ENCODE measurements at places on chromosomes 1 and 21.

- DNase-seq: no peak
These were observed 40.2 kb downstream of the ATP1B1 start for GRCh38 chr1:169146576-169147214.

DNA sequence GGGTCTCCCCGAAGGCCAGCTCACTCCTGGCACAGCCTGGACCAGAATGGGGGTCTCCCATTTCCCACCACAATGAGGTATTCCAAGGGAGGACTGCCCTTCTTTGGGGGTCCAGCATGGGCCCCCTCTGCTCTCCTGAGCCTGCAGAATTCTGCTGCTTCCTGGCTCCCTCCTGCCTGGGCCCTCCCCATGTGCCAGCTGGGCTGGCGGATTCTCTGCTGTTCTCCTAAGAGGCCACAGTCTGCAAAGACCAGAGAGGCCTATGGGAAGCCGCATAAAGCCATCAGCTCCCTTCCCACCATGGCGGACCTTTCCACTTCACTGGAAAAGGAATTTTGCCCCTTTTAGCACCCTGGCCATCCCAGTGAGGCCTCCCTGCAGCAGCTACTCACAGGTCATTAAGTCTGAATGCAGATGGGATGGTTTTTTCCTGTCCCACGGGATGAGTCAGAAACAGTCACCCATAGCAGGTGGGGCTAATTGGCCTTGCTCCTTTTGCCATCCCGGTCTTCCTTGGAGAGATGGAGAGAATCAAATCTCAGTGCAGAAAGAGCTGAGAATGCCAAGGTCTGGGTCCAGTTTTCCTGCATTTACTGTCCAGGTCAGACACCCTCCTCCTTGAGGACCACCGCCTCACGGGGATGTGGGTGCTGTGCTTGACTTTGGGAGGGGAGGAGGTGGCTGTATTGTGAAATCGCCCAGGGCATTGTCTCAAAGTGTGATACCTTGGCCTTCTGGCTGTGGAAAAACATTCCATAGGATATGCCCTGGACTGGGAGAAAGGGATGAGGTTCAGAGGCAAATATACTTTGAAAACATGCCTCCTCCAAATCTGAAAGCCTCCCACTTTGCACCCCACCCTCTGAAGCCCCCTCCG is 23.2 kb downstream of the MYBPH start:
- no peak for DNase-seq

DNA sequence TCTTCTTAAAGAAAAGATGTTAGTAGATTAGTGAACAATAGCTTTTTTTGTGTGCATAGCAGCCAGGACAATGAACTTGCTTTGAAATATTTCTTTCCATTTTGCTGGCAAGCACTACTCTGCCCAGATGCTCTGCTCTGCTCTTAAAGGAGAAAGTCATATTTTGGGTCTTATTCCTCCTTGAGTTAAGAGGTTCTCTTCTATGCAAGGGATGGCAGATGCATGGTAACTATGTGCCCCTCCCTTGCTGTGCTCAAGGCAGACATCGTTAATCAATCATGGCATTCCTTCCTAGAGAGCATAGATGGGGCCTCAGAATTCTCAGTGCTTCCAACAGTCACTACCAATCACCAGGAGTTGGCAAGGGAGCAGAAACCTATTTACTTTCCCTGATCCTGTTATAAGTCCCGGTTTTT is 27.6 kb downstream of the NIPAL3 start:
- DNase-seq: no peak

DNA sequence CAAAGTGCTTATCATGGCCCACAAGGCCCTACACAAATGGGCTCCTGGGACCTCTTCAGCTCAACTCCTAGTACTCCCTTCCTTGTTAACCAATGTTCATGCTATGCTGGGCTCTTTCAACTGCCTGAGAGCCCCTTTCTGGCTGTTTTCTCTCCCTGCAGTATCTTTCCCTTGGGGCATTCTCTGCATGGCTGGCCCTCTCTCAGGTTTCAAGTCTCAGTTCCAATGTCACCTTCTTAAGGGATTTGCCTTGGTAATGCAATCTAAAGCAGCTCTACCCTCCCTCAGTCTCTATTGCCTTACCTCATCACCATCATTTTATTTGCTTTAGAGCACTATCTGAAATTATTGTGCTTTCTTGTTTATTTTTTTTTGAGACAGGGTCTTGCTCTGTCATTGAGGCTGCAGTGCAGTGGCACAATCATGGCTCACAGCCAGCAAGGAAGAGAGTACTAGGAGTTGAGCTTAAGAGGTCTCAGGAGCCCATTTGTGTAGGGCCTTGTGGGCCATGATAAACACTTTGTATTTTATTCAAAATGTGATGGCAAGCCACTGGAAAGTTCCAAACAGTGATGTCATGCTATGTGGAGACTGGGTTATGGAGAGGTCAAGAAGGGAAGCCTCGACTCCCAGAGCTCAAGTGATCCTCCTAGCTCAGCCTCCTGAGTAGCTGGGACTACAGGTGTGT is 63.4 kb upstream of the SRSF10 start:
- DNase-seq: no peak

GRCh38 chr1:97382206-97382605 is 538.6 kb downstream of the DPYD start:
- DNase-seq: no peak

DNA sequence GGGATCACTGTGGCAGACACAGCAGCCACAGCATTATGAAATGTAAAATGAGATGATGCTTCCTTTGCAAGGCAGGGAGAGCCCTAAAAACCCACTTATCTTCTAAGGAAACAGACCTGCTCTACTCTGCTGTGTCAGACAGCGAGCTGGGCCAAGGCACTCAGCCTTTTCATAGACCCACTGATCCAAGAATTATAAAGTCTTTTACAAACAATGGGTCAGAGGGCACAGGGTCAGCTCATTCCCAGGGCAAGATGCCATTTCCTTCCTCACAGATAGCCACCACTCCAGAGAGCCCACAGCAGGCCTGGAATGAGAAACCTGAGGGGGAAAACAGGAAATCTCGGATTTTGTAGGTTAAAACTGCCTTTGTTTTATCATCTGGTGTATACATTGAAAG is 42.9 kb downstream of the CASQ2 start:
- DNase-seq: no peak
